ENCODE measurements at places on chromosomes 12 and 14.

DNA sequence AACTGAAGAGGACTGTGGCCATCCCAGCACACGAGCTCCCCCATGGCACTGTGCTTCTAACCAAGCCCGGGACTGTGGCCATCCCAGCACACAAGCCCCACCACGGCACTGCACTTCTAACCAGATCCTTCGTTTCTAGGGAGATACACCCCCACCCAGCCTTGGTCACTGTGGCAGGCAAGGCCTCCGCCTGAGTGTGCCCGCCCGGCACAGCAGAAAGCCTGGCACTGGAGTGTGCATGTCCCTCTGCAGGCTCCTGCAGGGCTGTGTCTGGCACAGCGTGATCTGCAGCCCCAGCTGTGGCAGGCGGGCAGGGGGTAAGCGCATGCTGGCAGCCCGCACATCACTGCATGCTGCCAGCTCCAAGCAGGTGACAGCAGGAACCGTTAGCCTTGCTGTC is 49.8 kb downstream of the CCDC85C start:
- DNase-seq = no peak

GRCh38 chr14:97489750-97490149 is 692.6 kb downstream of the VRK1 start:
- no peak for DNase-seq

GRCh38 chr12:8687846-8688601 is 9.8 kb upstream of the RIMKLB start:
- no peak for DNase-seq

GRCh38 chr14:99649219-99649618 is 4.3 kb downstream of the HHIPL1 start:
- no peak for DNase-seq

GRCh38 chr12:64709429-64709828 is 49.8 kb downstream of the GNS start:
- DNase-seq = no peak

DNA sequence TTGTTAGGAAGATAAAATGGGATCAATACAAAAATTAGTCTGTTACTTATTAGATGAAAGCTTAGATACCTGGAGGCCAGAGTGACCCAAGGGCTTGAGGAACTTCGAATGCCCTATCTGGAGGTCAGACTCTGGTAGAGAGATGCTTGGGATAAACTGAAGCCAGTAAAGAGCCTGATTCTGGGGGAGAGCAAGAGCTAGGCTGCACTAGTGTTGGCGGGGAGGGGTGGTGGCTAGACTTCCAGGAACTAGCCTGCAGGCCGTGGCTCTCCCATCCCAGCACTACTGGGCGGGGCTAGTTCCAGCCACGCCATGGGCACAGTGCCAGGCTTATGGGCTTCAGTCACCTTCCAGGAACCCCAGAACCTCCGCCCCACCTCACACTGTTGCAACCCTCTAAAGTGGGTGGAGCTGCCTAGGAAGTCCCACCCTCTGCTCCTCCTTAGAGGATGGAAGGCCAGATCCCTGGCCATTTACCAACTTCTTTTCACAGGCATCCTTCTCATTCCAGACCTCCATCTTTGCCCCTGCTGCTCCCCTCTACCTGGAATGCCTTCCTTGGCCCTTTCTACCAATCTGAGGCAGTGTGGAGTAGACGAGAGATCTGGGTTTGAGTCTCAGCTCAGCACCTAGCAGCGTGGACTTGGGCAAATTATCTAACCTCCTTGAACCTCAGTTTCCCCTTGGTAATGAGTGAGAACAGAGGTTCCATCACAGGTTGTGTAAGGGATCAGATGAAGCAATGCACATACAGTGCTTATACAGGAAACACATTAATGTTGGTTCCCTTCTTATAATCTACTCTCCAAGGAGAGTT is 6.3 kb upstream of the NFE2 start:
- DNase-seq = no peak

GRCh38 chr12:101257357-101257756 is 22.5 kb upstream of the UTP20 start:
- no peak for DNase-seq

DNA sequence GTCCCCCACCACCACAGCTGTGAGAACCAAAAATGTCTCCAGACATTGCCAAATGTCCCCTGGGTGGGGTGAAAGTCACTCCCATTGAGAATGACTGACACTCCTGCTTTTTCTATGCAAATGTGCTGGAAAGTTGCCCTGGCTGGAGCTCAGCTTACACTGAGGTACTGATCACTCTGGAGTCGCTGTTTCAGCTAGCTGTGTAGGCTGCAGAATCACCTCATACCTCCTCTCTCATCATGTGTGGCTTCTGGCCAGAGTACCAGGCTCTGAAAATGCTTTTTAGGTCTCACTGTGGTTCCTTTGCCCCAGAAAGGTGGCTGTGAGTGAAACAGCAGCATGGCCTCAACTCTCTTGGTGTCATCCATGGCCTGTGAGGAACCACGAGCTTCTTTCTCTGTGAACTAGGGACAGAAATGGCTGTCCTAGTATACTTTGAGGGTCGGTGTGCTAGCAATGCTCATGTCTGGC is 414.4 kb downstream of the DPF3 start:
- no peak for DNase-seq

DNA sequence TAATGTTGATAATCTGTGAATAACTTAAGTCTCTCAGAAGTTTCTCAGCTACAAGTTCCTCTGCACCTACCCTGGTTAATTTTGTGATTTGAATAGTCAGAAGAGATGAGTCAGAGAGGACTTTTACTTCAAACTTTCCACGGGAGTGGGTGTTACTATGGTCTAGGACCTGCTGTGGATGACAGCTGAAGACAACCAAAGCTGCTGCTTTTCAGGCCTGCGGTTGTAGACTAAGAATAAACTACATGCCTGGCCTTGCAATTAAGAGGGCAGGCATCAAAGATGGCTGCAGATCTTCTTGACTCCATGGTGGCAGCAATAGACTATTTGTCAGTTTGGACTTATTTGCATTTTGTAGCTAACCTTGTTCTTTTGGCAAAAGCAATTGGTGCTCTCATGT is 227.1 kb upstream of the KRR1 start:
- peak; percentile 4 for DNase-seq

DNA sequence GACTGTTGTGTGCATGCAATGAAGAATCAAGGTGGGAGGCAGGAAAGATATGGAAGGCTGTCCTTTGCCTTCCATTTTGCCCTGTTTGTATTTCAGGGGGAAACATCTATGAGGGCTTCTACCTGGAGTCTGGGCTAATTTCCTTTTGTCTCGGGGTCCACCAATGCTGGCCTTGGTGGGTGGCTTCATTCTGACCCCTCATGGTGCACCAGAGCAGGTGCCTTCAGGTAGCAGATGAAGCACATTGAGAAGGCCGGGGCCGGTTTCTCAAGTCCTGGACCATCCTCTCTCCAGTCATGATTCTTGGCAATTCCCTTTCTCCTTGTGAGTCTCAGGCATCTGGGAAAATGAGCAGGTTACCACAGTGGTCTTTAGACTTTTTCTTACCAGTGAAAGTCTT is 47.2 kb downstream of the RPH3A start:
- DNase-seq = no peak

- DNase-seq = no peak
These were observed 192.1 kb upstream of the ALG10B start for GRCh38 chr12:38124247-38125012.

GRCh38 chr12:51911788-51912711 is 4.7 kb downstream of the ACVRL1 start:
- no peak for DNase-seq

DNA sequence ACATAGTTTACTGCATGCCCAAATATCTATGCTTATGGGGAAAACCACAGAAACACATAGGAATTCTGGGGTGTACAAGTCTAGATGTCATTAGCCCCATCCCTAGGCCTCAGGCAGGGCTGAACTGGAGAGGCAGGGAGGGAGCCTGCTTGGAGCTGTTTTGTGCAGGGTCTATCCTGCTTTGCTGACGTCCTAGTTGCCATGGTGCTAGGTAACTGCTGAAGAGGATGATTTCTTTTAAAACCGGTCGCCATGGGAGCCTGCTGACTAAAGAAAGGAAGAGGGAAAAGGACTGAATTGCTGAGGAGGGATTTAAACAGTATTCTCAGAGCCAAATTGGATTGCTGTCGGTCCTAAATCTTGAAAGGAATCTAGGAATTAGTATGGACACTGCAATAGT is 10.7 kb downstream of the GPR19 start:
- DNase-seq = no peak

DNA sequence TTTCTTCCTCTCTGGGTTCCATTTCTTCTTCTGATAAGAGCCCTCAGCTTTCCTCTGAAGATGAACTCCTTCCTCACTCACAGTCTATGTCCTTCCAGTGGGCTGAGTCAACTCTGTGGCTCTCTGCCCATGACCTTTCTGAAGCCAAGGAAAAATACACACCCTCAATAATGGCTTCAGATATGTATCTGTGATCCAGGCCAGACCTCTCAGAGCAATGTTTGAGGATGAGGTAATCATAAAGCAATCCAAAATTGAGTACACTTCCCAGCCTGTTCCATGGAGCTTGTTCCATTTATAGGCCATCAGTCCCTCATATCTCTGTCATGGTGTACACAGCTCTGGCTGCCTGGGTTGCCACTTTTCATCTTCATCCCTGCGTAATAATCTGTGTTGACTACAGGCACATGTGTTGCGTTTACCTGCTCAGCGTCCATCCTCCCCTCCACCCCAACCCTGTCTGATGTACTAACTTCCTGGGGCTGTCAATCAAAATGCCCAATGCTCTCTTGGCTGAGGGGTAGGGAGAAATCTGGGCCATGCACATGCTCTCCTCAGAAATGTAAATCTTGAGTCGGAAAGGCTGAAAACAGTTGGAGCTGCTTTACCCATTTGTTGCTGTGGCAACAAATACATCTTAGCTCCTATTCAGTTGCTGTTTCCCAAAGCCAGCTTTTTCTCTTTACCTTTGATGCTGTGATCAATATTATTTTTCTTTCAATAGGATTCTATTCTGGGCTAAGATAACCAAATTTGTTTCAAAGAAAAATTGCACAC is 377.8 kb upstream of the TMEM132C start:
- no peak for DNase-seq

GRCh38 chr14:101903111-101903561 is 61.2 kb upstream of the DYNC1H1 start:
- no peak for DNase-seq

DNA sequence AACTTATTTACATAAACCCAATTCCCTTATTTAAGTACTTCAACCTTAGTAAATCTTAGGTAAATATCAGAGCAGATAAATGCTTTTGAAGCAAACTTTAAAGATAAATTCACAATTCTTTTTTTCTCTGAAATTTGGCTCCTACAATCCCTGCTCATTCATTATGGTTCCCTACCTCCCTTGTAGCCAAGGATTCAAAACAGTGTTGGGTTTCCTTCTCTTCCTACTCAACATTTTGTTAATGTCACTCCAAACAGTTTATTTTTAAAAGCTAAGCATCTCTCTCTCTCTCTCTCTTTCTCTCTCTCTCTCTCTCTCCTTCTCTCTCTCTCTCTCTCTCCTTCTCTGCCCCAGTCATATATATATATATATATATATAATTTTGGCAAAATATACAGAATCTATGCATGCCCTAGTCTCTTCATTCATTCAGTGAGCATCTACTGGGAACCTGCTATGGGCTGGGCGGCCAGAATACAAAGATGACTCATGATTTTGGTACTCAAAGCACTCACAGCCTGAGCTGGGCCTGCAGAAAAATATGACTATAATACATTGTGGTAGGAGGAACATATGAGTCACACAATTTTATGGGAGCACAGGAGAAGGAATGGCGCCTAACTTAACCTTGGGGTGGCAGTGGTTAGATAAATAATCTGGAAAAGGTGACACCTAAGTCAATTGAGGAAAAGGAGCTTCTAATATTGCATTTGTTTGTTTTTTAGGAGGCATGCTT is 123.7 kb upstream of the DHRS4 start:
- no peak for DNase-seq

- no peak for DNase-seq
These were observed 10.1 kb downstream of the TAS2R43 start for GRCh38 chr12:11081987-11082386.

- no peak for DNase-seq
These were observed 1.5 kb upstream of the LGALS3 start for GRCh38 chr14:55127460-55127951.

- no peak for DNase-seq
These were observed 313.4 kb downstream of the AEBP2 start for GRCh38 chr12:19752712-19753111.

- no peak for DNase-seq
These were observed 1.2 kb downstream of the PXN start for GRCh38 chr12:120264086-120264903.

- no peak for DNase-seq
These were observed 23.6 kb downstream of the NDUFA12 start for GRCh38 chr12:94979941-94980340.

GRCh38 chr12:4356041-4356327 is 23.5 kb downstream of the FGF23 start:
- no peak for DNase-seq

DNA sequence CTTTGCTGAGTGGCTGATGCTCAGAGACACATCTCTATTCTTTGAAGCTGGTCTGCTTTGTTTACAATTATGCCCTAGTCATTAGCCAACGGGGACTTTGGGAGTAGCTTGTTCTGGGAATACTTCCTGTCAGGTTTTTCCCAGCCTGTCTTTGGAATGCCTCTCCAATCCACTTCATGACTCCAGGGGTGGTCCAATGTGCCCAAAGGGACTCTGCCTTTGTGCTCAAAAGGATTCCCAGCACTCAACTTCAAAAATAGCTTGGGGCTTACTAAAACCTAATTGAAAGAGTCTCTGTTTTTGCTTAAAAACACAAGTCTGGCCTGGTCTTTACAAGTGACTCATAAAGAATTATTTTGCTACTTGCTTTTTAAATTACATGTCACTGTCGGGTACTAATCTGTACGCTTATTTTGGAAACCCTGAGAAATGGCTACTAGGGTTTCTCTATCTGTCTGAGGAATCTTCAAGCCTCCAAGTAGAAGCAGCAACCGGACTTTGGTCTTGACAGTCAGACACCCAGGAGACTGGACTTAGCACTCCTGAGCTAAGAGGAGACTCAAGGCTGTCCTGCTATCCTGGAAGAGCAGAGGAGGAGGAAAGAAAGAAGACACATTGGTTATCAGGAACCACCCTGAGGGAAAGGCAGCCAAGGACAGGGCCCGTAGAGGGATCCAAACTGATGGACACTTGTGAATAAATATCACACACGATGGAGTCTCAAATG is 20.7 kb downstream of the PHLDA1 start:
- no peak for DNase-seq

DNA sequence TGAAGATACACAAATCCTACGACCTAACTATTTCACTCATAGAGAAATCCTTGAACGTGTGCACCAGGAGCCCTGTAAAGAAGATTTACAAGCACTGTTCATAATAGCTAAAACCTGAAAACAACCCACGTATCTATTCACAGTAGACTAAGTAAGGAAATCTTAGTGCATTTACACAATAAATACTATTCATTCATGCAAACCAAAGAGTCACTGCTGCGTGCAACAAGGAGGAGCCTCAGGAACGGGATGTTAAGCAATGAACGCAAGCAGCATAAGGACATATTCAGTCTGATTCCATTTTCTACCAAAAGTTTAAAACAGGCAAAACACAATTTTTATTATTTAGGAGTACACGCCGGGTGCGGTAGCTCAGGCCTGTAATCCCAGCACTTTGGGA is 176.6 kb downstream of the TTC7B start:
- no peak for DNase-seq

DNA sequence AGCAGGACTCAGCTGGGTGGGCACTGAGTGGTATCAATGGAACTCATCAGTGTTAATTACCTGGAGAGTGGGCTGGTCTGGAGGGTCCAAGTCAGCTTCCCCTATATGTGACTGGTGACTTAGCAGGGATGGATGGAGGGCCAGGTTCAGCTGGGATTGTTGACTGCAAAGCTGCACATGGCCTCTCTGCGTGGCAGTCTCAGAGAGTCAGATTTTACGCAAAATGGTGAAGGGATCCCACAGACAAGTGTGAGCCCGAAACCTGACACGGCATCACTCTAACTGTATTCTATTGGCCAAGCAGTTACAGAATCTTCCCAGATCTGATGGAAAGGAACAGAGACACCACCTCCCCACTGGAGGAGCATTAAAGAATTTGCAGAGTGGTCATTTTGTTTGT is 716.0 kb upstream of the TBX3 start:
- DNase-seq = no peak

Data from stimulated activated CD8-positive, alpha-beta memory T cell treated with anti-CD3 and anti-CD28 coated beads, Interleukin-12 subunit alpha, Interleukin-12 subunit beta, amount 100 ng/mL, for 1 hour (primary cell).